Left ventricle myocardium inferior (tissue), 1 donor: ENCODE measurements at places on chromosomes 1 and 21. TPM values are rescaled to one million over a fixed set of nuclear protein-coding genes. Genes with fewer than 3 reads are reported as not detected.

Gene KRTAP12-2
- not detected for total RNA-seq

Gene SLC37A1
- 3.8 TPM for total RNA-seq

Gene PRKAA2
- 112 TPM for total RNA-seq

Gene CLCA4
- 0.27 TPM for total RNA-seq

Gene RBM34
- total RNA-seq: 55.6 TPM

Gene SHE
- total RNA-seq: 9.2 TPM

Gene ST6GALNAC3
- 4.5 TPM for total RNA-seq

Gene OPRD1
- total RNA-seq: not detected

Gene BEST4
- total RNA-seq: 0.11 TPM

GRCh38 chr1:241485145-241485544 is 34.4 kb downstream of the FH start:
- no peaks in the 10 kb centered on the region for H3K4me1 ChIP-seq
- H3K4me3 ChIP-seq: no peak overlapping the region
- DNase-seq: no peak
- no peak overlapping the region for H3K27ac ChIP-seq

GRCh38 chr1:112806090-112806642 is 91.0 kb upstream of the PPM1J start:
- DNase-seq: no peak
- no peak overlapping the region for H3K4me3 ChIP-seq
- H3K27ac ChIP-seq: no peak overlapping the region
- H3K36me3 ChIP-seq: no peaks in the 10 kb centered on the region
- no peaks in the 10 kb centered on the region for H3K27me3 ChIP-seq

DNA sequence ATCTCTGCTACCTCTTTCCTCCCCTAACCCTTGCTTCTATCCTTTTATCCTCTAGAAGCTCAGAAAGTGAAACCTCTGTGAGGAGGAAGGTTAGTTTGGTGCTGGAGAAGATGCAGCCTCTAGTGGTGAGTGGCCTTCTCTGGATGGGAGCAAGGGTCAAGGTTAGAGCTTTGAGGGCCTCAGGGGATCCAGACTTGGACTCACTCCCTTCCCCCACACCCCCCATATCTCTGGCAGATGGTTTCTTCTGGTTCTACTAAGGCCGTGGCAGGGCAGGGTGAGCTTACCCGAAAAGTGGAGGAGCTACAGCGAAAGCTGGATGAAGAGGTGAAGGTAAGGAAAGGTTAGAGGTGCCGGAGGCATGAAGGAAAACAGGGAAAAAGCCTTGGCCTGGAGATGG is 9.2 kb downstream of the CGN start:
- H3K4me1 ChIP-seq: no peaks in the 10 kb centered on the region
- H3K27ac ChIP-seq: no peak overlapping the region
- no peaks in the 10 kb centered on the region for H3K36me3 ChIP-seq

- peaks cover 74% of the 10 kb centered on the region for H3K4me1 ChIP-seq
- DNase-seq: no peak
Observed at GRCh38 chr1:153544453-153545066, 1.0 kb downstream of the S100A4 start.

DNA sequence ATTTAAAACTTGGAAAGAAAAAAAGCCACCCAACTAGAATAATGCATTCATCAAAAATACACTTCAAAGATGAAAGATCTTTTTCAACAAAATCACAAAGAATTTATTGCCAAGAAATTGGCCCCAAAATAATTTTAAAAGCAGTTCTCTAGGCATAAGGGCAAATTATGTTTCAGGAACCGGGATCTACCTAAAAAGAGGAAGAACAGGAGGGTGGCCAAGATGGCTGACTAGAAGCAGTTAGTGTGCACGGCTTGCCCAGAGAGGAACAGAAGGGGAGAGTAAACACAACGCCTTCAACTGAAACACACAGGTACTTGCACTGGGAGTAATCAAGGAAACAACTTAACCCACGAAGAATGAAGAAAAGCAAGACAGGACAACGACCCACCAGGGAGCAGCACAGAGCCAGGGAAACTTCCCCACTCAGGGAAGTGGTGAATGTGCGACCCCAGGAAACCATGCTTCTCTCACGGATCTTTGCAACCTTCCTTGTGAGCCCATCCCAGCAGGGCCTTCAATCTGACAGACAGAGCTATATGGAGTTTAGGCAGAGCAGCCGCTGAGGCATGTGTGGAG is 46.1 kb downstream of the ACKR1 start:
- no peak for DNase-seq
- no peak overlapping the region for H3K27ac ChIP-seq
- H3K4me1 ChIP-seq: no peaks in the 10 kb centered on the region
- H3K27me3 ChIP-seq: no peaks in the 10 kb centered on the region
- H3K36me3 ChIP-seq: no peaks in the 10 kb centered on the region
- no peak overlapping the region for H3K4me3 ChIP-seq

- no peak overlapping the region for H3K27ac ChIP-seq
- H3K4me3 ChIP-seq: no peak overlapping the region
- H3K27me3 ChIP-seq: no peaks in the 10 kb centered on the region
Observed at GRCh38 chr1:192445241-192445640, 128.4 kb downstream of the RGS21 start.

- H3K4me1 ChIP-seq: no peaks in the 10 kb centered on the region
- H3K4me3 ChIP-seq: no peak overlapping the region
- no peaks in the 10 kb centered on the region for H3K36me3 ChIP-seq
- no peak for DNase-seq
Observed at GRCh38 chr1:163093169-163093568, 24.0 kb downstream of the RGS4 start.

- no peaks in the 10 kb centered on the region for H3K36me3 ChIP-seq
- no peak overlapping the region for H3K4me3 ChIP-seq
- H3K27ac ChIP-seq: no peak overlapping the region
- DNase-seq: no peak
Observed at GRCh38 chr1:185926588-185926987, 192.4 kb downstream of the HMCN1 start.

GRCh38 chr1:151721788-151722510 is 627 bp downstream of the RIIAD1 start:
- H3K27ac ChIP-seq: peak overlapping the region; percentile 83
- peak overlapping the region; percentile 66 for H3K4me3 ChIP-seq
- no peak for DNase-seq

GRCh38 chr1:100433563-100433962 is 81.3 kb downstream of the CDC14A start:
- no peaks in the 10 kb centered on the region for H3K27me3 ChIP-seq
- no peaks in the 10 kb centered on the region for H3K4me1 ChIP-seq
- no peaks in the 10 kb centered on the region for H3K36me3 ChIP-seq
- DNase-seq: no peak
- H3K27ac ChIP-seq: no peak overlapping the region

DNA sequence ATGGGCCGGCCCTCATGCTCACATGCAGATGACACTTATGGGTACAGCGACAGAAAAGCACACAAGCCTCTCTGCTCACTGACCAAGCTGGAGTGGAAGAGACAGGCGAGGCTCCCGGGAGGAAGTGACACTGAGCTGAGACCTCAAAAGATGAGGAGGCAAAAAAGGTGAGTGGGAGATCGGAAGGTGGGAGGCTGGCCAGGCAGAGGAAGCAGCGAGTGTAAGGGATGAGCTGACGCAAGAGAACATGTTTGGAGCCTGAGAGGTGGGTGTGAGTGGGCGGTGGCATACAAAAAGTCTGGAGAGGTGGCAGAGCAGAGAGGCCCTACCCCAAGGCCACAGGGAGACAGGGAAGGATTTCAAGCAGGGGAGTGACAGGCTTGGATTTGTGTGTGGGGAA is 18.2 kb upstream of the CDCP2 start:
- no peaks in the 10 kb centered on the region for H3K36me3 ChIP-seq
- DNase-seq: no peak
- no peak overlapping the region for H3K27ac ChIP-seq
- H3K27me3 ChIP-seq: no peaks in the 10 kb centered on the region
- H3K4me1 ChIP-seq: no peaks in the 10 kb centered on the region

DNA sequence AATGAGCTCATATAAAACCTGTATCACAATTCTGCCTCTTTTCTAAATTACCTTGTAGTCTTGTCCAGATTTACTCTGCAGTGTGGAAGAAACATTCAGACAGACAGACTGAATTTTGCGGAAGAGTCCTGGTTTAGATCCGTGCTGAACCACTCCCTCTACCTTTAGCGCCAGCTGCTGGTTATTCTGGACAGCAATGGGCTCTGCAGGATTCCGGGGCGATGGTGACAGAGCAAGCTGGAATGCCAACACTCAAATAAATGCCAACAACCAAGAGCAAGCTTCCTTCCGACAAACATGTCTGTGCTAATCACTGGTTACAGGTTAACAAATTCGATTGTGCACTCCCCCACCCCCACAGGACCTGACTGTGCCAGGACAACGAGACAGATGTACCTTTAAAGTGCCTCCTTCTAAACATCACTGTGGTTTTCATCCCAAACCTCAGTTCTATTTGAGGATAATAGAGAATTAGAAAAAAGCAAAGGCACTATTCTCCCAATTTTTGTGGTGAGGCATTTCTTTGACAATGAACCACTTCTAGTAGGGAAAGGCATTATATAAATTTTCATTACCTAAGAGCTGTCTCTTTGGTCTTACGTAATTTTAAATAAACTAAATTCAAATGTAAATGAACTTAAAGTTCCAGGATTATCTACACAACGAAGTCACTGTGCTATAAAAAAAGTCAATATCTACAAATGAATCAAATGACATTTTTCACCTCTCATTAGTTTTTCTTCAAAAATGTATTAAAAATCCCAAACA is 90.4 kb downstream of the INTS7 start:
- no peak for DNase-seq
- peaks cover 10% of the 10 kb centered on the region for H3K36me3 ChIP-seq
- H3K4me1 ChIP-seq: no peaks in the 10 kb centered on the region
- H3K4me3 ChIP-seq: no peak overlapping the region
- H3K27me3 ChIP-seq: no peaks in the 10 kb centered on the region

- no peak overlapping the region for H3K27ac ChIP-seq
- no peak for DNase-seq
- peaks cover 45% of the 10 kb centered on the region for H3K27me3 ChIP-seq
Observed at GRCh38 chr21:34974162-34974981, 74.7 kb downstream of the RUNX1 start.

DNA sequence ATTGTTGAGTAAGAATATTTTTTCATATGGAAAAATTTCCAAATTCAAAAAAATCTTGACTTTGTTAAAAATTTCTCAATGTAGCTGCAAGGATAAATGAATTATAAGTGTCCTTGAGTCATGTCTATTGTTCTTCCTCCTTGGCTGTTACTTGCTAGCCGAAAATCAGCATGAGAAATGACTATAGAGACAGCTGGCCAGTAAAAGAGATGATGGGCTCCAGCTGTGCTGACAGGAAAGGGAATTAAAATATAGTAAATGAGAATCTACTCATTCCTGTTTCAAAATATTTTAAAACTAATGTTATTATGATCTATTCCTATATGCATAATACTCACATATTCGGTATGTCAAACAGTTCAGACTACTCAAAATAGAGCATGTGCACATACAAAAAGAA is 1292.6 kb downstream of the BRINP3 start:
- H3K27me3 ChIP-seq: no peaks in the 10 kb centered on the region
- no peak overlapping the region for H3K27ac ChIP-seq
- no peaks in the 10 kb centered on the region for H3K4me1 ChIP-seq
- H3K4me3 ChIP-seq: no peak overlapping the region
- DNase-seq: no peak
- H3K36me3 ChIP-seq: no peaks in the 10 kb centered on the region

- peaks cover 71% of the 10 kb centered on the region for H3K4me1 ChIP-seq
- H3K27ac ChIP-seq: peak overlapping the region; percentile 94
- no peaks in the 10 kb centered on the region for H3K27me3 ChIP-seq
- H3K36me3 ChIP-seq: no peaks in the 10 kb centered on the region
Observed at GRCh38 chr1:15685820-15686219, 1.7 kb downstream of the PLEKHM2 start.

DNA sequence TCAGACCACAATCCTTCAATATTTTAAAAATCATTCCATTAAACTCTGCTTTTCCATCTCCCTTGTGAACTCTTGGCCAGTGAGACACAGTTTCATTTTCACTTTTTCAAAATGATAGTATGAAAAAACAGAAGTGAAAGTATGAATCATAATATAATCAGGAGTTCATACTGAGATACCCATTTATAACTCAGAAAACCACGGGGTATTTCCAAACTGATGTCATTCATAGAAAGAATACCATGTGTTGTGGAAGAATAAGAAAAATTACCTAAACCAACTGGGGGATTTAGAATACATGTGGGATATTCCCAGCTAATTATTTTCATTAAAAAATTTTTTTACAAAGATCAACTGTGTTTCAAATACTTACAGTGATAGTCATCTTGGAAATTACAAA is 149.9 kb downstream of the MRPL39 start:
- H3K27ac ChIP-seq: no peak overlapping the region
- no peak overlapping the region for H3K4me3 ChIP-seq
- peaks cover 9% of the 10 kb centered on the region for H3K4me1 ChIP-seq
- DNase-seq: no peak
- H3K36me3 ChIP-seq: no peaks in the 10 kb centered on the region

- H3K36me3 ChIP-seq: peaks cover 16% of the 10 kb centered on the region
- H3K4me3 ChIP-seq: peak within 1 kb of the TSS; percentile 73
- DNase-seq: peak; percentile 58
Observed at GRCh38 chr1:11654137-11654938, at the start of the genes FBXO2 and FBXO44. TSS of gene FBXO2 (minus strand) at chr1:11654429. CDS start at chr1:11654340, 89 bp downstream. TSS of gene FBXO44 (plus strand) at chr1:11654877. CDS start at chr1:11655836, 959 bp downstream.

DNA sequence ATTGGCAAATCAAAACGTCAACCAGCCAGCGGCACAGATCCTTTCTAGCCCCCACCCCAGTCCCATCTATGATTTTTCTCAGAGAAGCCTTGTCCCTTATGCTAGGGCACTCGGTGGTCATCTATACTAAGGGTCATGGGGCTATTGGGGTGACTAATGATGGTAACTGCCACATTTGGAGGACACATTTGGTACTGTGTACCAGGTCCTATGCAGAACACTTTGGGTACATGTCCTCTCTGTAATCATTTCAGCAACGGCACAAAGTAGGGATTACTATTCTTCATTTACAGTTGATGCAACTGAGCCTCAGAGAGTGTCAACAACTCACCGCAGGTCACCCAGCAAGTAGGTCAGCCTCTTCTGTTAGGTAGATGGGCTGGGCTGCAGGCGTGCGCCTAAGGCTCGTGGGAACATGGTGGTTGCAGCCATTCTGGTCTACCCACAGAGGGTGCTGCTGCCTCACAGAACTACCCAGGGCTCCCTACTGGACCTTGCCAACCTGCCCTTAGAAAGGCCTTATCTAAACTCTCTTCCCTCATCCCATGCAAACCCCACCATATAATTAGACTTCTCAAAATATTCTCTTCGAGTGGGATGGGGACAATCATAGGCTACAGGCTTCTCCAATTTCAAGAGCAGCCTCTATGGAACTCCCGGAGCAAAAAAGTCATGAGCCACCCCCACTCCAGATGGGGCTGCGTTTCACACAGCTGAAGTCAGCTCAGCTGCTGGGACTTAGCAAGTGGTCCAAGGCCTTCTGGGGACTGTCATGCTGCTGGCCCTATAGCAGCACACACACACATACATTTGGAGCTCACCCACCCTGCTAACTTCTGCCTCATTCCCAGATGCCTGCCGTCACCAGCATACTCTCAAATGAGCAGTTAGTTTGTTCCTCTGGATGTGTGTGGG is 5.8 kb upstream of the SDHB start:
- H3K36me3 ChIP-seq: no peaks in the 10 kb centered on the region
- peaks cover 14% of the 10 kb centered on the region for H3K27me3 ChIP-seq
- no peak overlapping the region for H3K4me3 ChIP-seq
- peaks cover 15% of the 10 kb centered on the region for H3K4me1 ChIP-seq
